ENCODE measurements at places on chromosomes 4 and X.

DNA sequence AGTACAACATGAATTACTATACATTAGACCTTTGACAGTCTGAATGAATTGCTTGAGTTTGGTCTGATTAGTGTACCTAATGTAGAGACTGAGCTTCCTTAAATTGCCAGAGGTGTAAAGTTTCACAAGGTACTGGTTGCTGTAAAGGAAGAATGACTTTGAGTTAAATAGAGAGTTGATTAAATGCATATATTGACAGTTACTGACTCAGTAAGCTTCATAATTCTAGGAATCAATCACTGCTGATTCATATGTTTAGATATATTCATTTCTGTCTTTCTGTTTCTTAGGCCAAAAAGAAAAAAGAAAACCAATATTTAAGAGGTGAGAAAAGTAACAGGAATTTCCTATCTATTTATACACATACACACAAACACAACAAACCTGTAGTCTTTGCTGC is 16.2 kb upstream of the ART3 start:
- DNase-seq, result no peak

GRCh38 chrX:13742397-13743176 is 8.0 kb downstream of the OFD1 start:
- DNase-seq, result no peak

DNA sequence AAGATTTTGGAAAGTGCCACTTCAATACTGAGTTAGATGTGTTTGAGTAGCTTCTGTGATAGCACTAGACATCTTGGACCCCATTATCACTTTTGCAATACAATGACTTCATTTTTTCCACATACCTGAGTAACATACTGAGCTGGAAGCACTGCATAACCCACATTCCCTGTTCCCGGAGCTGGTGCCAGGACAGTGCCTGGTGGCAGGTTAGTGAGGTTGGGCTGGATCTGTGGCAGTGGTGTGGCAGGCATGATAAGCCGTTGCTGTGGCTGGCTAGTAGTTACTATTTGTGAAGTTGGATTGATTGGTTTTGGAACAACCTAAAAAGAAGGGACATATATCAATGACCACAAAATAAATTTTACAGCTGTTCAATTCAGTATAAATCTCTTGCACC is 38.9 kb downstream of the THAP9 start:
- no peak for DNase-seq

- DNase-seq, result no peak
These were observed 56.4 kb upstream of the MAP3K15 start for GRCh38 chrX:19571711-19572110.

DNA sequence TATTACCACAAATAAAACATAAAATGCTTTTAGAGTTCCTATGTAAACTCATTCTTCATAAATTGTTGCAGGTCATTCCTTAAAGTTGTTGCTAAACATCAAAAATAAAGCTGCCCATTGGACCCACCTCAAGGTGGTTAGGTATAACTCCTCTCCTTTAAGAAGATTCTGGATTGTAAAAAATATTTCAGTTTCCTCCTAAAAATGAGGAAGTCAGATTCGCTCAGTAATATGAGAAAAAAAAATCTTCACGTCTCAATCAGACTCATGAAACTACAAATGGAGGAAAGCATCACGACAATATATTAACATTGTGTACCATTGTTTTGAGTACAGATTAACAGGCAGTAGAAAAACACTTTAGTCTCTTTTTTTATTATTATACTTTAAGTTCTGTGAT is 105.9 kb downstream of the DDX60 start:
- no peak for DNase-seq

GRCh38 chr4:156762851-156763250 is 208.7 kb downstream of the PDGFC start:
- DNase-seq, result no peak

DNA sequence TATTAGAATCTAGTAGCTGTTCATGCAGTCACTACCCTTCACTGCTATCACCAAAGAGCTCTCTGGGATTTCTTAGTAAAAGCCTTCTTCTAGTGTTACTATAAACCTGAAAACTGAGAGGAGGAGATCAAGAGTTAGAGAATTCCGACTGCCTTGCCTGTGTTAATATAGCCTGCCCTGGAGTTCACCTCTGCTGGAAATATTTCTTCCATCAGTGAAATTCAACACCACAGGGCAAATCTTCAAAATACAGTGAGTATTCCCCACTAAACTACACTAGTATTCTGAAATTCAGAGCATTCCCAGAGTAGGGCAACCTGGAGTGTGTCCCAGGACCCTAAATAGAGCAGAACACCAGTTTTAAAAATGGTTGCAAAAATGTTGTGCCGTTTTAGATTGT is 301.1 kb downstream of the ARHGAP24 start:
- no peak for DNase-seq

- no peak for DNase-seq
These were observed 159.6 kb upstream of the CTSO start for GRCh38 chr4:156113138-156113765.

- DNase-seq, result no peak
These were observed 10.2 kb upstream of the CRLF2 start for GRCh38 chrX:1222531-1223241.

- no peak for DNase-seq
These were observed 15.6 kb upstream of the LAP3 start for GRCh38 chr4:17561195-17561909.

DNA sequence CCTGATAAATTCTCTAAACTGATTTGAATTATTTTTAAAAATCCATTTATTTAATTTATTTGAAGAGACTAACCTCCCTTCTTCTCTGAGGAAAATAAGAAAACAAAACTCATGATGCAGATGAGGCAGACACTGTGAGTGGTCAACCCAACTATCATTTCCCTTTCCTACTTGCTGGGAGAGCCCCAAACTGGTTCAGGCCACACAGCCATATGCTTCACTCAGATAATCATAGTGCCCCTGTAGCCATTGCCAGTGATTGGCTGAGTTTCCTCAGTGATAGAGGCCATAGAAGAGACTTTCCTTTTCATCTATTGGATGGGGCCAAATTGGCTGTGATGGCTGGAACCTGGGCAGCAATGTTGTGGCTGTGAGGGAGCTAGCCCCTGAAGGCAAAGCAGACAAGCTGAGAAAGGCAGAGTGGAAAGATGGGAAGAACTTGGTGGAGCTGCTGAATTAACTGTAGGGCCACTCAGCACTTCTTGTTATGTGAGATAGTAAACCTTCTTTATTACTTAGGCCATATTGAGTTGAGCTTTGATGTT is 49.8 kb downstream of the RAB33B start:
- DNase-seq, result no peak

DNA sequence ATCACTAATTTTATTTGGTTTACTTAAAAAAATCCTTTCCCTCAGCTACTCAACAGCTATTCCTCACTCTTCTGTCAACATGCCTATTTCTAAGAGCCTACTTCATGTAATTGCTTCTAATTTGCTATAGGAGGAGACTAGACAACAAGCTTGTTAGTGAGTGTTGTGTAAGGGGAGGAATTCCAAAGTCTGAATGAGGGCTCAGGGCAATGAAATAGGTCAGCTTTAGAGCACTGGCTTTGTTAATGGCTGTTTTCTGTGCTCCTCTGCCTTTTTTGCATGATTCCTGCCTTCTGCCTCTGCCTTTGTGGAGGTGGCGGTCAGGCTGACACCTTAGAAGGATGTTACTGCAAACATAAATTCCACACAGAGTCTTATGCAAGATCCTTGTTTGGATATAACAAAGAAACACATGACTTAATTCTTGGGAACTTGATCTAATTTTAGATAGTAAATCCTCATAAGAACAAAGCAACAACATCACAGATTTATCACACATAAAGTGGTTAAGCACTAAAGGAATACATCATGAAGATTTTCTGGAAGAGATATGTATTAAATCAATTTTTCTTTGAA is 15.0 kb upstream of the PAGE1 start:
- DNase-seq, result no peak

GRCh38 chr4:20890761-20891160 is 190.5 kb downstream of the PACRGL start:
- DNase-seq, result no peak

GRCh38 chrX:153496590-153496959 is 1.8 kb downstream of the BGN start:
- no peak for DNase-seq

DNA sequence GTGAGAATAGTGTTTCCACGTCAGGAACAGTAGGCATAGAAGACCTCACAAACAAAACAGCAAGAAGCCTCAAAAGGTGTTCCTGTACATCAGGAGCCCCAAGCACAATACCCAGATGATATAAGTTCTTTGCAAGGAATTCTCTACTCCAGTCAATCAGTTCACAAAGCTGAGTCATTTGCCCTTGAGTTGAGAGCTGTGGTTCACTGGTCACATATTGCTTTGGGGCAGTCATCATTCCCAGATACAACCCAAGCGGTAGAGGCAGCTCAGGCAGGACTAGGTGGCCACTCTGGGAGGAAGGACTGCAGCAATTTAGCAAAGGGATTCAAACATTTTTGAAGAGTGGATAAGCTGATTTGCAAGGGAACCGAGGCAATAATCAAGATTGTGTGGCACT is 551.5 kb upstream of the ZFP42 start:
- DNase-seq, result no peak

GRCh38 chr4:47386561-47387235 is 76.8 kb downstream of the COMMD8 start:
- no peak for DNase-seq

- no peak for DNase-seq
These were observed 100.9 kb upstream of the IGFBP7 start for GRCh38 chr4:57211131-57211530.

GRCh38 chr4:116590648-116591047 is 494.7 kb downstream of the TRAM1L1 start:
- no peak for DNase-seq

- no peak for DNase-seq
These were observed 27.7 kb downstream of the HAND2 start for GRCh38 chr4:173502282-173502681.

DNA sequence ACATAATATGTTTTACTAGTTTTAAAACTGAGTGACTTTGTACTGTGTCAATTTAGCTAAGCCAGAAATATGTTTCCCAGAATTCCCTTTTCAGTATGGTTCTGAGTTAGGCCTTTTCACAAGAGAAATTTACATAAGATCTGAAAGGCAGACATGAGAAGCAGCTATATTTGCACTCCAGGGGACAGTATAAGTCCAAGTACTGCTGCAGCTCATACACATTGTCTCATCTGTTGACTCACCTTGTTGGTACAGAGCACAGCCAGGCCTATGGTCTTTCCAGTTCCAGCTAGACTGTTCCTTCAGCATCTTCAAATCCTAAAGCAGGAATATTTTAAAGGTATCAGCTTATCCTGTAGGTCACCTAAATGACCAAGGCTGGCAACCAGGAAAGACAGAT is 53.5 kb downstream of the BMP3 start:
- DNase-seq, result no peak

GRCh38 chr4:108867476-108867875 is 104.6 kb upstream of the ETNPPL start:
- DNase-seq, result no peak

DNA sequence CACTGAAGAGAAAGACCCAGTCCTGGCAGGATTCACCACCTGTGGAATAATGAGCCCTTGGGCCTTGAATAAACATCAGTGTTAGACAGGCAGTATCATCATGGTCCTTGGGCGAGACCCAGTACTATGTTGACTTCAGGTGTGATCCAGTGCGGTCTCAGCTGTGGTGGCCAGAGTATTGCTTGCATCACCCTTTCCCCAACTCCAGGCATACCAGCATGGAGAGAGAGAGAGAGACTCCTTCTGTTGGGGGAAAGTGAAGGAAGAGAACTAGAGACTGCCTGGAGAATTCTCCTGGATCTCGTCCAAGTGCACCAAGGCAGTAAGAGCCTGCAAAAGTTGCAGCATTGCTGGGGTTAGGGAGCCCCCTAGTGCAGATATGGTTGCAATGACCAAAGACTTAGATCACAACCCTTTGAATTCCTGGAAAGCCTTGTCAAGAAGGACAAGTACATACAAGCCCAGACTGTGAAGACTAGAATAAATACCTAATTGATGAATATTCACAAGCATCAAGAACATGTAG is 61.1 kb upstream of the VAMP7 start:
- no peak for DNase-seq

GRCh38 chr4:148333265-148333664 is 108.9 kb downstream of the NR3C2 start:
- DNase-seq, result no peak

GRCh38 chr4:129883996-129884395 is 788.0 kb downstream of the C4orf33 start:
- DNase-seq, result no peak

- no peak for DNase-seq
These were observed 210.1 kb upstream of the NHS start for GRCh38 chrX:17164941-17165340.

- DNase-seq, result no peak
These were observed 1317.2 kb downstream of the PCDH7 start for GRCh38 chr4:32037399-32037798.

DNA sequence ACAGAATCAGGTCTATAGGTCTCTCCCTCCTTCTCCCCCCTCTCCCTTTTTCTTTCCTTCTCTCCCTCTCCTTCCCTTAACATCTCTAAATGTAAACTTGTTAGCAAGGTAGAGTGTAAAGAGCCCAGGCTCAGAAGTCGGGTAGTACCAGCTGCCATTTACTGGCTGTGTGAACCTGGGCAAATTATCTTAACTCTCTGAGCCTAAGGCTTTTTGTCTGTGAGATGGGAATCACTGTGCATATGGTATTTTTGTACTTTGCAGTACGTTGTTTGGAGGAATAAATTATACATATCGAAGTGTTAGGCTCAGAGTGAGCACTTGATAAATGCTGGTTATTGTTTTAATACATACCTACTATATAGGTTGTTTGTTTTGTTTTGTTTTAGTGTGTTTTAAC is 154.0 kb downstream of the RBMX2 start:
- no peak for DNase-seq

- DNase-seq, result no peak
These were observed 17.5 kb downstream of the ANKRD50 start for GRCh38 chr4:124694946-124695598.

DNA sequence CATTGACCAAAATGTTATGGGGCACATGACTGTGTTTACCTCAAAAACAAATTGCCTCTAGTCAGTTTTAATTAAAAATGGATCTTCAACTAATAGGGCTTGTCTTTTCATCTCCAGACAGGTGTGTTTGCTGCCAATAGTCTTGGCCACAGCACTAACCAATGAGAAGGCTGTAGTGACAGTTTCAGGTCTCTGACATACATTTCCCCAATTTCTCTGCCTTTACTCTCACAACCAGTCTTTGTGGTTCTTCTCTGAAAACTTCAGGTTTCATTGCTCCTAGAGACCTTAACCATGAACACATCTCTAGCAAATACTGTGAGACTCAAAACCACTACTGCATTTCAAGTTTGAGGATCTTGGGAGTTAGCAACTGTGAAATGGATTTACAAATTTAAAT is 3.5 kb upstream of the EDNRA start:
- no peak for DNase-seq

DNA sequence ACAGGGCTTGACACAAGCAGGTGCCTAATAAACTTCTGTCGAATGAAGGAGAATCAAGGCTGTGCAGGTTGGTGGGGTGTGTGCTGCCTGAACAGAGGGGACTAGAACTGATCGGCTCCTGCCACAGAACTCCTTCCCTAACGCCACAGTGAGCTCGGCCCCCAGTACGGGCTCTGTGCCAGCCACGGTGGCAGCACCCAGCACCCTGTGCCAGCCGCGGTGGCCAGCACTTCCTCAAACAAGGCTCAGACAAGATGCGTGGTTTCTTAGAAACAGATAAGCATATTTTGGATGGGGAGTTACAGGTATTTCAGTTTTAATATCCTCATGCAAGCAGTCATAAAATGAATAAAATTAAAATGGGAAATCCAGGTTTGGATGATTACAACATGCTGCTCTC is 26.0 kb upstream of the C4orf50 start:
- no peak for DNase-seq

GRCh38 chr4:123477711-123478209 is 81.2 kb downstream of the SPRY1 start:
- no peak for DNase-seq

- no peak for DNase-seq
These were observed 55.6 kb downstream of the CYLC1 start for GRCh38 chrX:83916525-83916924.
